ENCODE measurements at places on chromosomes 3 and 15.

- no peak for DNase-seq
These were observed 9.6 kb downstream of the NEK11 start for GRCh38 chr3:131036200-131036816.

DNA sequence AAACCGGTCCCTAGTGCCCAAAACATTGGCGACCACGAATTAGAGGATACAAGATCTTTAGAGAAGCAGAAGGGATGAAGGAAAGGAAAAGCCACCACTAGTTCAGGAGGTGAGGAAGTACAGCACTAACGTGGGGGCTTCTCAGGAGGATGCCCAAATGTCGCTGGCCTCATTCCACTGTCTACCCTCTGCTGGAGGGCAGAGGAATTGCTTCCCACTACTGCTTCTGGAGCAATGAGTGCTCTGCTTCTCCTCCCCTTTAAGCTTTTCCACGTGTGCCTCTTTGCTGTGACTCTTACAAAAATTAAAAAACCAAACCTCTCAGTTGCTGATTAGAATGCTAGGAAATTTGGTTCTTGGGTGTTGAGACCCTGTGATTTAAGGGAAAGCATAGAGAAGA, 281.3 kb downstream of the CLSTN2 start:
- DNase-seq: no peak

GRCh38 chr15:48052946-48053345, 67.8 kb upstream of the SLC24A5 start:
- no peak for DNase-seq

GRCh38 chr15:44636976-44637375, 26.5 kb downstream of the SPG11 start:
- DNase-seq: no peak

DNA sequence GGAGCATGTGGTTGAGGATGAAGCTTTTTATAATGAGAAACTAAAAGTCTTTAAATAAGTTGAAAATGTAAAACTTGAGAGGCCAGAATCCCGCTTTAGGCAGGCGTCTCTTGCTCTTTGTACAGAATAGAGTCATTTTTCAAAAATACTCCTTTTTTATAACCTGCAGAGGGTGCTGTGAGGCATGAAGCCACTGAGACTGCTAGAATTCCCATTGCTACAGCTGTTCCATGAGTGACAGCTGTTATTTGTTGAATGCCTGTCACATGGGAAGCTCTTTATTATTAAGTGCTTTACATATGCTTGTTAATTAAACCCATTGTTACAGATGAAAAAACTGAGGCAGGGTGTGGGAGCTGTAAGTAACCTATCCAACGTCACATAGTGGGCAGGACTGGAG, 18.5 kb downstream of the MINAR1 start:
- no peak for DNase-seq

DNA sequence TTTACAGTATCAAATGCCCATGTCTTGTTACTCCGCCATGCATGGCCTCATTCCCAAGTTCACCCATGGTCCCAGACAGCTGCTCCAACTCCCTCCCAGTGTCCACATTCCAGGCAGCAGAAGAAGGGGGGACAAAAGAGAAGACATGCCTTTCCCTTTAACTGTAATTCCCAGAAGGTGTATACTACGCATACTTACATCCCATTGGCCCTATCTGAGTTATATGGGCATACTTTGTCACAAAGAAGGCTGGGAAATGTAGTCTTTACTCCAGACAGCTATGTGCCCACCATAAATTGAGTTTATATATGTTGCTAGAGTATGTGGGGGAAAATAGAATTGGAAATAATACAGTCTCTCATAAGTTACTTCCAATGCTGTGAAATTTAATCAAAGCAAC, 70.5 kb downstream of the ERC2 start:
- DNase-seq: no peak
